ENCODE measurements at places on chromosomes 12 and 14.

- DNase-seq: no peak
Measured at GRCh38 chr12:68264158-68264855, 10.9 kb upstream of the IL22 start.

- DNase-seq: no peak
Measured at GRCh38 chr12:45568808-45569207, 160.7 kb upstream of the ARID2 start.

DNA sequence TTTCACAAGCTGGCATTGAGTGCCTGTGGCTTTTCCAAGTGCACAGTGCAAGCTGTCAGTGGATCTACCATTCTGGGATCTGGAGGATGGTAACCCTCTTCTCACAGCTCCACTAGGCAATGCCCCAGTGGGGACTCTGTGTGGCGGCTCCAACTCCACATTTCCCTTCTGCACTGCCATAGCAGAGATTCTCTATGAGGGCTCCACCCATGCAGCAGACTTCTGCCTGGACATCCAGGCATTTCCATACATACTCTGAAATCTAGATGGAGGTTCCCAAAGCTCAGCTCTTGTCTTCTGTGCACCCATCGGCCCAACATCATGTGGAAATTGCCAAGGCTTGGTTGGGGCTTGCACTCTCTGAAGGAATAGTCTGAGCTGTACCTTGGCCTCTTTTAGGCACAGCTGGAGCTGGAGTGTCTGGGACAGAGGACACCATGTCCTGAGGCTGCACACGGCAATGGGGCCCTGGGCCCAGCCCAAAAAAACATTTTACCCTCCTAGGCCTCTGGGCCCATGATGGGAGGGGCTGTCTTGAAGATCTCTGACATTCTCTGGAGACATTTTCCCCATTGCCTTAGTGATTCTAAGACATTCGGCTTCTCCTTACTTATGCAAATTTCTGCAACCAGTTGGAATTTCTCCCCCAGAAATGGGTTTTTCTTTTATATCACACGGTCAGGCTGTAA, 313.3 kb upstream of the SFSWAP start:
- no peak for DNase-seq

- DNase-seq: no peak
Measured at GRCh38 chr12:116060764-116061163, 216.7 kb downstream of the MED13L start.

- DNase-seq: no peak
Measured at GRCh38 chr12:64673490-64674169, 63.3 kb downstream of the RASSF3 start.

GRCh38 chr12:10861366-10861765, 12.1 kb upstream of the PRR4 start:
- no peak for DNase-seq

GRCh38 chr14:32472512-32473463, 143.7 kb downstream of the AKAP6 start:
- DNase-seq: no peak

- DNase-seq: no peak
Measured at GRCh38 chr12:66392266-66392915, 90.1 kb downstream of the HELB start.

GRCh38 chr14:50038398-50039119, 77.8 kb downstream of the VCPKMT start:
- DNase-seq: no peak

- no peak for DNase-seq
Measured at GRCh38 chr12:57775563-57776246, 3.3 kb downstream of the EEF1AKMT3 start.

DNA sequence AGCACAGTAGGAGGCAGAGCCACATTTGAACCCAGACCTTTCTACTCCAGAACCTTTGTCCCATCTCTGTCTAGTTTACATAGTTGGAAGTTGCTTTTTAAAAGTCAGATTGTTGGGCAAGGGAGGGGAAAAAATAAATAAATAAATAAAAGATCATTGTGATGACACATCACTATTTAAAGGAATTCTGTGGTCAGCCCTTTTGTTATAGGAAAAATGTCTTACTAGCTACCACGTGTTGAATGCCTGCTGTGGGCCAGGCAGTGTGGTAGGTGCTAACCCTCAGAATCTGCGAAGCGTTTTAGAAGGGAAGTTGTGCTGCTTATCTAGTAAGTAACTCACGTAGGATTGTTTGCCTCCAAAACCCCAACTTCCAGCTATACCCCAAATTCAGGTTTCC, 62.3 kb downstream of the BHLHE41 start:
- DNase-seq: no peak

DNA sequence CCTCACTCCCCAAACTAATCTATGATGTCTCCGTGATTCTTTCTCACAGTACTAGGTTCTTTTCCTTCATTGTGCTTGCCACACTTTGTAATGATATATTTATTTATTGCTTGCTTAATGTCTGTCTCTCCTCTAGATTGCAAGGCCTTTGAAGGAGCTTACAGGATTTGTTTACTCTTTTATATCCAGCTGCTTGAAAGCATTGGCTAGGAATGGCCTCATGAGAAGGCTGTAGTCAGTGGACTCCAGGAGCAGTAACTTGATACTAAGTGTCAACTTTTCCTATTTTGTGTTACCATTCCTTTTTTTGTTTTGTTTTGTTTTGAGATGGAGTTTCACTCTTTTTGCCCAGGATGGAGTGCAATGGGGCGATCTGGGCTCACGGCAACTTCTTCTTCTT, 7.3 kb upstream of the FAM234B start:
- no peak for DNase-seq

- peak; percentile 19 for DNase-seq
Measured at GRCh38 chr12:87953256-87953860, 75.8 kb downstream of the C12orf50 start.

GRCh38 chr14:96205059-96205977, 679 bp downstream of the BDKRB2 start:
- DNase-seq: no peak

DNA sequence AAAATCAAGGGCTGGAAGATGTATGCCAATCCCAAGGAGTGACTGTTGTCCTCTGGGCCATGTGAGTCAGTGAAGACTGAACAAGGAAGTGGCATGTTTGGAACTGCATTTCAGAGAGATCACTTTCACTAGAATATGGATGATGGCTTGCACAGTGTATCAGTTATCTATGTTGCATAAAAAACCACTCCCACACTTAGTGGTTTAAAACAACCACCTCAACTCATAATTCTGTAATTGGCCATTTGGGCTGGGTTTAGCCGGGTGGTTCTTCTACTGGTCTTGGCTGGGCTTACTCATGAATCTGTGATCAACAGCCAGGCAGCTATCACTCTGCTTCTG, 15.4 kb downstream of the BDKRB1 start:
- DNase-seq: no peak

GRCh38 chr14:92844204-92844603, 50.1 kb downstream of the GOLGA5 start:
- DNase-seq: no peak

DNA sequence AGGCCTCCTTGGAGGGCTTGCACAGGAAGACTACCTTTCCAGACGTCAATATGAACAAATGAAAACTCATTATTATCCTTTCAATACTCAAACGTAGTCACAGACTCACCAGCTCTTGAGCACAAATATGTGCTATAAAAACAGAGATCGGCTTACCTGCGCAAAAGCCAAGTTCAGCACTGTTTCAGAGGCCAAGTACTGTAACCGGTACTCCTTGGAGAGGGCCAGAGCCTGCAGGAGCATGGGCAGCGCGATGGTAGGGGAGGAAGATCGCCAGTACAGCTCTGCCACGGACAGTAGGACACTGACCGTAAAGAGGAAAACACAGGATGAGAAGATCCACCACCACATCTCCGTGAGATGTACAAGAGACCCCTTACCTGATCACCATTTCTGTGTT, 21.6 kb upstream of the CAMKK2 start:
- no peak for DNase-seq

- DNase-seq: no peak
Measured at GRCh38 chr14:99554184-99554583, 49.8 kb downstream of the CCDC85C start.

DNA sequence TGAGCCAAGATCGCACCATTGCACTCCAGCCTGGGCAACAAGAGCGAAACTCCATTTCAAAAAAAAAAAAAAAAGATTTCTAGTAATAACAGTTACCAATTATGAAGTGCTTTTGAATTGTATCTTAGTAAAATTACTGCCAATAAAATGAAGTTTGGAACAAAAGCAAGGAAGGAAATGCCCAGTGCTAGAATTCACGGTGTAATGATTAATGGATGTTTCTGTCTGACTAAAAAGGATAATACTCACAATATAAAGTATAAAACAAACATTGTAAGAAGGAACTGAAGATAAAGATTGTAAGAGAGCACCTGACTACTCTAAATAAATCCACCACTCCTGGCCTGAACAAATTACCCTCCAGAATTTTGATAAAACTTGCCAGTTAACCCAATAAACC, 4.0 kb downstream of the TMEM116 start:
- no peak for DNase-seq

DNA sequence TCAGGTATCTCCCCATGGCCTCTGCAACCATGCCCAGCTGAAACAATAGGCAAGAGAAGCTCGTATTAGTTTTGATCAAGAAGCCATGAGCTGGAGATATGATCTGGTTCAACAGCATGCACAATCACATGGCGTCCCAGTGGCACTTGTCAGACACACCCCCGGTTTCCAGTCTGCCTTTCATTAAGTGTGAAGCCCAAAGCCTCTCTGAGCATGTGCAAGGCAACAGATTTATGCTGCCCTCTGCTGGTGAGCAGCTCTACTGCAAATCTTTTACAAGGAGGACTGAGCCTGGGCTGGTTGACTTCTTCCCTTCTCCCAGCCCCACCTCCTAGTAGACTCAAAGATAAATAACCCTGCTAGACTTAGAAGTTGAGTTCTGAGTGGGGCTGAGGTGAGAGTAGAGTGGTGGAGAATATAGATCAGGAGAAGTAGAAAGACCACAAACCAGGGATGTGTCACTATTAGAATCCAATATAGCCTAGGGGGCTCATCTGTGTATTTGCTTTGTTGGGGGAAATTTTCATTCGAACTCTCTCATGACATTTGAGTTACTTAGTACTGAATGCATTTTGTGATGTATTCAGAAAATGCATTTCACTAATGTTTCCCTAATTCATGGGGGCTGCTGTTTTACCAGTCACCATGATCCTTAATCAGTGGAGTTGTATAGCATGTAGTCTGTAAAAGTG, 53.7 kb upstream of the MBIP start:
- DNase-seq: peak; percentile 82

DNA sequence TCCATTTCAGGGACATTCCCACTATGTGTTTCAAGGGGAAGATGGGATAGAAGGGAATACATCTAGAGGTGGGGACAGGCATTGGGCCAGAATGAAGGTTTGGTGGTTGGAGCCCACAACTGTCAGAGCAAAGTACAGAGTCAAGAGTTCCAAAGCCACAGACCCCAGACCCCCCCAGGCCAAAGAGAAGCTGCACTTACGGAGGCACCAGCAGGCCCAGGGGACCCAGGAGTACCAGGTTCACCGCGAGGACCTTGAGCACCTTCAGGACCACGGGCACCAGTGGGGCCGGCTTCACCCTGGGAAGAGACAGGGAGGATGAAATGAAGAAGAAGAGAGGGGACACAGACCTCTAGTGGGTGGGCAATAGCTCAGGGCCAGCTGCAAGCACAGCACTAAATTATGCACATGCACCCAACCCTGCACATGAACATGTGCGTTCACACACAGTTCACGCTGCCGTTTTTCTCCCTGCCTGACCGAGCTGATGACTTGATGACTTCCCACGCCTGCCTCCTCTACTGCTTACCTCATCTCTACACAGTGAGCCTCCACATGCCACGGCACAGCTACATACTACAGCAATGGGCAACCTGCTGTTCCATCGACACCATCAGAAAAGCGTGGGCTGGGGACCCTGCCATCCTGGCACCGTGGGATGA, 16.7 kb downstream of the COL2A1 start:
- no peak for DNase-seq

GRCh38 chr12:131082290-131083194, 128.8 kb downstream of the ADGRD1 start:
- no peak for DNase-seq
